H7 (cell line): ENCODE measurements at places on chromosomes 2 and 18.

- no peak for DNase-seq
Measured at GRCh38 chr2:173404841-173405750, 50.4 kb downstream of the CDCA7 start.

GRCh38 chr2:203691149-203691548 lies 15.3 kb upstream of the CD28 start:
- DNase-seq, result no peak

- no peak for DNase-seq
Measured at GRCh38 chr18:54335638-54336173, 22.0 kb downstream of the STARD6 start.

DNA sequence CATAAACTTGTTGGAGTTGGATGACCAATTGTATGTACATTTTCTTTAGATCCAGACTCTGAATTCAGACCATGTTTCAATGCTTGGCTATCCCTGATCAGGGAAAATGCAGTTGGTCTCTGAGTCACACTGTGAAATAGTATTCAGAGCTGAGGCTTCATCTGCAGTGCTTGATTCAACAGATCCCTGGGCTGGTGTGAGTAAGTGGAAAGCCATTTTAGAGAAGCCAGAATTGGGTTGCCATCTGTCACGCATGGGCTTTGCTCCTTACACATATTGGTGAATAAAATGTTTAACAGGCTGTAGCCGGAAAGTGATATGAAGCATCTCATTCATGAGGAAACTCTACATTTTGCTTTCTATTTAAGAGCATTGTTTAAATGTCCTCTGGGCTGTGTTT lies 50.0 kb upstream of the ACYP2 start:
- DNase-seq, result no peak

DNA sequence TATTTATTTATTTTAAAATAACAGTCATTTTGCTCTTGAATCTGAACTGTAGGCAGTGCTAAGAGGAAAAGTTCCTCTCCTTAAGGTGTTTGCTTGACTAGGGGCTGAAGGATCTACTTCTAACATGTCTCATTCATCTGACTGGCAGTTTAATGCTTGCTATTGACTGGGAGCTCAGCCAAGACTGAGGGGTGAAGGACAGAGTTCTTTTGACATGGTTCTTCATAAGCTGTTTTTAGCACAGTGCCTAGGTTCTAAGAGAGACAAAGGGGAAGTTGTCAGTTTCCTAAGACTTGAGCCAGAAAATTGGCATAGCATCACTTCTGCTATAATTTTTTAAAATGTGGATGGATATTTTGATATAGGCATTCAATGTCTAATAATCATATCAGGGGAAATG lies 73.0 kb downstream of the COMMD1 start:
- DNase-seq, result no peak
